GM23338 (cell line): ENCODE measurements at places on chromosomes 5 and 9. TPM values are rescaled to one million over a fixed set of nuclear protein-coding genes. Genes with fewer than 3 reads are reported as not detected.

GRCh38 chr5:176446884-176447590 is 1.1 kb upstream of the FAF2 start:
- DNase-seq, result peak; percentile 36

- no peak for DNase-seq
These were observed 89.6 kb downstream of the PRDM6 start for GRCh38 chr5:123178683-123179082.

Gene PIP5KL1
- polyA plus RNA-seq, result 19.5 and 25.1 TPM in 2 replicates

DNA sequence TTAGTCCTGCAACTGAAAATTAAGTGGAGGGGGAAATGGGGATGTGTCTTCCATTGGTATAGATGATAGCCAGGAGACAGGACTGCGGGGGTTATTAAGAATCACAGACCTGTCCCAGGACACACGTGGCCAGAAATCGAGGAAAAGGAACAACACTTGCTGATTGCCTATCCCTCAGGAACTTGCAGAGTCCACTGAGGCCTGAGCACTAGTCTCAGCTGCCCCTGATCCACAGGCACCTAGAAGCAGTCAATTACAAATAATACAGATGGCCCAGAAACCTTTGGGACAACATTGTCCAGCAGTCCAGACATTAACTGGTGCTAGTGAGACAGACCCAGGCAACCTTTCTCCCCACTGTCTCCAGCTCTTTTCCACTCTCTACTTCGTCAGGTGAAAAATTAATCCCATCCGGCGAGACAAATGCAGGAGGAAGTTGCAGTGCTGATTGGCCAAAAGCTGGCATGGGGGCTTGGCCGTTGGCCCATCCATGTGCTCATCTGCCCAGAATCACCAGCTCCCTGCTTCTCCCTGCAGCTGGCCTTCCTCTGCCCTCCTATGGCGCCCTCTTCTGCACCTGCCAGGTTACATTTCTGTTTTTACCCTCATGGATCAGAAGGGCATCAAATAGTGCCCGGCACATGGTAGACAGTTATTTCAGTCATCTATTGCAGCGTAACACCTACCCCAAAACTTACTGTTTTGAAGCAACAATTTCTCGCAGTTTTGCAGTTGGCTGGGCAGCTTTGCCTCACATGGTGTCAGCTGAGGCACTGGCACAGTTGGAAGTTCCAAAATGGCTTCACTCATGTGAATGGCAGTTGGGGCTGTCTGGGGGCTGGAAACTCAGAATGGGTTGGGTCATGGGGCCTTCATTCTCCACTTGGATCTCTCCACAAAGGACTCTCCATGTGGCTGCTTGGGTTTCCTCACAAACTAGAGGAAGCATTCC is 3.6 kb upstream of the B4GALT1 start:
- peak; percentile 63 for DNase-seq

DNA sequence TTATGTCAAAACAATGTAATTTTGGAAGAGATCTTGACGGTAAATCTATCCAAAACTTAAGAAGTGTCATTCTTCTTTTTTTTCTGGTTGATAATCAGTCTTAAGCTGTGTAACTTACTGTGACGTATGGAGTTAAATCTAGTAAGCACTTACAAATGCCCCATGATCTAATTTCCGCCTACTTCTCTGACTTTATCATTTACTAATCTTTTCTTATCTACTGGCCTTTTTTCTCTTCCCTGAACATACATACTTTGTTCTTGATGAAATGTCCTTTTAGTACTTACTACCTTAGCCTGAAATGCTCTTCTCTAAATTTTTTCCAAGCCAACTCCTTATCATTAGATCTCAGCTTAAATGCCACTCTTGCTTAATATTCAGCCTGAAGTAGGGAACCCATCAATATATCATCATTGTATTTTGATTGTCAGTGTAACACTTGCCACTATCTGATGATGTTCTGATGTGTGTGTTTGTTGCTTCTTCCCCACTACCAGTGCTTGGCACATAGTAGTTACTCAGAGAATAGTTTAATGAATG is 27.6 kb downstream of the AP3S1 start:
- DNase-seq, result no peak

Gene SLC25A2
- not detected in 2 replicates for polyA plus RNA-seq

Gene SLC34A1
- not detected in 2 replicates for polyA plus RNA-seq

- DNase-seq, result peak; percentile 90
These were observed 216.2 kb upstream of the ACTBL2 start for GRCh38 chr5:57698802-57699201.

DNA sequence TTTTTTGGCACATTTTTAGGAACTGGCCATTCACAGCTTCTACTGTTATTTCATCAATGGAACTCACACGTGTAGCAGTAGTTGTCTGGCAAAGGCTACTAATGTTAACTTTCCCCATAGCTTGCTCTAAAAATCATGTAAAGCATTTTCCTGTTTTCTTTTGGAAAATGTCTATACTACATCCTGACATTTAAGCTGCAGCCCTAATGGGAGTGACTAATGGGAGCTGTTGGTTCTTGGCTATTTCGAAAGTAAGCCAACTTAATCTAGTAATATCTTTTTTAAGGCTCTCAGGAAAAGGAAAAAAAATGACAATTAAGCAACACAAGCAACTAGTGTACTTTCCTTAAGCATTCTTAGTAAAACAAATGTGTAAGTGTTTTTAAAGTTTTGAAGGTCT is 169.2 kb downstream of the SLC12A2 start:
- DNase-seq, result no peak

- no peak for DNase-seq
These were observed 50.5 kb downstream of the HACD4 start for GRCh38 chr9:20980832-20981455.

Gene TRIM41
- 6.2 and 7.3 TPM in 2 replicates for polyA plus RNA-seq

Gene ATOSB
- polyA plus RNA-seq, result 2.2 and 2.3 TPM in 2 replicates

DNA sequence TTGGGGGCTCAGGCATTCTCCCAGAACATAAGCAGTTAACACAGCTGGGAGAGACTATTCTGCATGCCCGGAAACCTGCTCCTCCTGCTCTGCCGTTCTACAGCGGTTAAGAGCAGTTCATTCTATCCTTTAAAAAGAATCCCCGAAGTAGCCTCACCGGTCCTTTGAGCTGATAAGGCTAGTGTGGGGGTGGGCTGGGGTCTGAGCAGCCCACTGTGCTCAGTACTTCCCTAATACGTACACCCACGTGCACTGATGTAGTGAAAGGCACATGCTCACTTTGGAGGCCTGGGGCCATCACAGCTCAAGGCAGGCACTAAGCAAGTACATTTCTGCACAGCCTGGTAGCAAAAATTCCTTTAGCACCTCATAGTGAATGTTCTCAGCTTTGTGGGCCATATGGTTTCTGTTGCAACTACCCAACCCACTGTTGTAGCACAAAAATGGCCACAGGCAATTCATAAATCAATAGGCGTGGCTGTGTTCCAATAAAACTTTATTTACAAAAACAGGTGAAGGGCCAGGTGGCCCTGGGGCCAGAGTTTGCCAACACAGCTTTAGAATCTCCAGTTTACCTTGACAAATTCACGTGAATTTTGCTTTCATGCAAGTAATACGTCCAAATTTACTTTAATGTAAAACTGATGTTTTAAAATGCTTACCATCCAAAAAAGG is 136.4 kb downstream of the ZNF354C start:
- DNase-seq, result no peak
